SJSA1 (cell line): ENCODE measurements at places on chromosomes 13 and 19. TPM values are rescaled to one million over a fixed set of nuclear protein-coding genes. Genes with fewer than 3 reads are reported as not detected.

DNA sequence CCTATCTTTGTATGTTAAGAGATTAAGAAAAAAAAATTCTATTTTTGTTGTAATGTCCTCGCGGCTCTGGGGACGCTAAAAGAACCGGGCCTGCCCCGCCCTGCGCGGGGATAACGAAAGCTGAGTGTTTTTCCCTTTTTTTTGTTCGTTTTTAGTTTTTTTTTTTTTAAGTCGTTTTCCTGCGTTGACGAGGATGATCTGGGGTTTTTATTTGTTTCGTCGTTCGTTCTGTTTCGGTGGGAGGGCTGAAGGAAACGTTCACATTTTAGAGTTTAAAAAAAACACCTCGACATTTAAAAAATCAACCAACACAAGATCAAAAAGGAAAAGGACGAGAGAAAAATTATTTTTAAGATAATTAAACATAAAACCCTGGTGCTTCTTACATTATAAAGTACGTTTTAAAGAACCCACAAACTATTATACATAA lies 5.6 kb downstream of the LYL1 start:
- no peaks in the 10 kb centered on the region for H3K27me3 ChIP-seq
- H3K27ac ChIP-seq, result no peak overlapping the region
- H3K4me3 ChIP-seq, result no peak overlapping the region
- peaks cover 3% of the 10 kb centered on the region; the same call in 1 of the 2 replicates for H3K36me3 ChIP-seq
- DNase-seq, result no peak
- no peaks in the 10 kb centered on the region for H3K4me1 ChIP-seq

DNA sequence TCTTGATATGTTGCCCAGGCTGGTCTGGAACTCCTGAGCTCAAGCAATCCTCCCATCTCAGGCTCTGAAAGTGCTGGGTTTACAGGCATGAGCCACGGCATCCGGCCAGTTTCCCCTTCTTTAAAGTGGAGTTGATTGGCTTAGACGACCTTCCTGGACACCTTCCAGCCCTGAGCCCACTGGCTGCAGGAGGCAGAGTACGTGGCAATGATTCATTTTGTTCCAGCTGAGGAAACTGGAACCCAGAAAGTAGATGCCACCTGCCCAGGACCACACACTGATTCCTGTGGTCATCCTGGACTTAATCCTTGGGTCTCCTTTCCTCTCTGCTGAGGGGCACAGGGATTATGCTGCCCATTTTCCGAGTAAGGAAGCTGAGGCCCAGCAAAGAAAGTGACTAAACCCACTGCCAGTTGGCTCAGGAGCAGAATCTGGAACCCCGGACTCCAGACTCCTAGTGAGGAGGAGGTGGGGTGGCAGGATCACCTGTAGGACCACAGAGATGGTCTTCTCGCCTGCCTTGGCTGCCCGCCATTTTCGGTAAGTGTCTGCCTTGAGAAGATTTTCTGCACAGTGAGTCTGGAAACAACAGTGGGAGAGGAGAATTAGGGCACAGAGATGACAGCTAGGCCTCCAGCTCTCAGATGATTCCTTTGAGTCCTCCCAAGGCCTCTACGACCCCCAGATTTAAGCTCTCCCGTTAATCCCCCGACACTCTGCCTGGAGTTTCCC lies 737 bp downstream of the XRCC1 start:
- no peaks in the 10 kb centered on the region for H3K27me3 ChIP-seq
- H3K4me1 ChIP-seq, result peaks cover 16% of the 10 kb centered on the region
- H3K27ac ChIP-seq, result peak overlapping the region; percentile 79
- peak overlapping the region; percentile 61 for H3K4me3 ChIP-seq
- DNase-seq, result peak; percentile 48

- no peaks in the 10 kb centered on the region for H3K4me1 ChIP-seq
- no peak overlapping the region for H3K27ac ChIP-seq
- H3K27me3 ChIP-seq, result peaks cover 17% of the 10 kb centered on the region
- DNase-seq, result no peak
- no peak overlapping the region for H3K4me3 ChIP-seq
Observed at GRCh38 chr19:47475465-47475864, 3.8 kb upstream of the SLC8A2 start.

DNA sequence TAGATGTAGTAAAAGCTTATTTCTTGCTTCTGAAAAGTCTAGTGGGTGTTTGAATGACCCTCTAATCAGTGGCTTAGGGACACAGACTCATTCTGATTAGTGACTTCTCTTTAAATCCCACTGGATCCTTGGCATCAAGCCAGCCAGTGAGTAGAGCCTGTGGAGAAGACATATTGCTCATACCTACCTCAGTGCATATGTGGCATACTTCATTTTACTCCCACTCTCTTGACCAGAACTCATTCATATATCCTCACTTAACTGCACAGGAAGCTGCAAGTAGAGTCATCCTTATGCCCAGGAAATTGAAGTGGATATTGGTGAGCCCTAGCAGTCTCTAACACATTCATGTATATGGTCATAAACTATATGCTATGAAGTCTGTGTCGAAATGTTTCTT lies 148.3 kb downstream of the PDS5B start:
- no peak for DNase-seq
- no peaks in the 10 kb centered on the region for H3K36me3 ChIP-seq
- H3K4me3 ChIP-seq, result no peak overlapping the region
- no peaks in the 10 kb centered on the region for H3K27me3 ChIP-seq

The SIGLEC8 gene
- total RNA-seq, result not detected in 2 replicates

The DACT3 gene
- 2.4 and 4.4 TPM in 2 replicates for total RNA-seq

The ZNF296 gene
- total RNA-seq, result not detected in 2 replicates

The FAM124A gene
- total RNA-seq, result 0.29 TPM in 1 of 2 replicates, not detected in the other

The BRME1 gene
- total RNA-seq, result 0.21 TPM in 1 of 2 replicates, not detected in the other
